ENCODE measurements at places on chromosomes 16 and 17.

DNA sequence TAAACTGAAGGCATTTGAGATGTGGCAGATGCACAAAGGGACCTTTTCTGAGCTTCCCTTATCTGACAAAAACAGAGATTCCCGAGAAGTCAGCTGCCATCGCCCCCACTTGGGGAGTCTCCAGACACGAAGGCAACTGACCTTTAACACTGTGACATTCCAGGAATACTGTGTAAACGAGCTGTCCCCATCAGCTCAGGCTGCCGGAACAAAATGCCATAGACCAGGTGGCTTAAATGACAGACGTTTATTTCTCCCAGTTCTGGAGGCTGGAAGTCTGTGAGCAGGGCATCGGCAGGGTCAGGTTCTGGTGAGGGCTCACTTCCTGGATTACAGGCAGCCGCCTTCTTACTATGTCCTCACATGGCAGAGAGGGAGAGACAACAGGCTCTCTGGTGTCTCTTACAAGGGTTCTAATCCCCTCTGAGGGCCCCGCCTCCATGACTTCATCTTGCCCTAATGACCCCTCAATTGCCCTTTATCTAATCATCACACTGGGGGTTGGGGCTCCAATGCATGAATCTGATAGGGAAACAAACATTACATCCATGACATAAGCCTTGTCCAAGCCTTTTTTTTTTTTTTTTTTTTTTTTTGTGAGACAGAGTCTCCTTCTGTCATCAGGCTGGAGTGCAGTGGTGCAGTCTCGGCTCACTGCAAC is 178.5 kb upstream of the RPL38 start:
- DNase-seq = no peak

GRCh38 chr17:39740357-39741111 is 2.8 kb downstream of the GRB7 start:
- DNase-seq = no peak

- no peak for DNase-seq
These were observed 1.7 kb upstream of the TNS4 start for GRCh38 chr17:40503154-40503553.

GRCh38 chr17:75088465-75089417 is 987 bp downstream of the SLC16A5 start:
- no peak for DNase-seq

DNA sequence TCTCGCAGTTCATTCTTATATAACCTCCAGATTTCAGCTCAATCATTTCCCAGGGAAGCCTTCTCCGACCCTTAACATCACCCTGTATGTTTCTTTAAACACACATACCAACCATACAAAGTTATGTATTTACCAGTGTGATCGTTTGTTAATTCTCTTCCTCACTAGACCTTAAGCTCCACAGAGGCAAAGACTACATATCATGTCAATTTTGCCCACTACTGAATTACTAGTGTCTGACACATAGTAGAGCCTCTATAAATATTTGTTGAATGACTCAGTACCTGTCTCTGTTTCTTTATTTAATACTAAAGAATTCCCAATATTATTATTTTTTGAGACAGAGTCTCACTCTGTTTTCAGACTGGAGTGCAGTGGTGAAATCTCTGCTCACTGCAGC is 137.2 kb downstream of the SHISA9 start:
- DNase-seq = no peak

DNA sequence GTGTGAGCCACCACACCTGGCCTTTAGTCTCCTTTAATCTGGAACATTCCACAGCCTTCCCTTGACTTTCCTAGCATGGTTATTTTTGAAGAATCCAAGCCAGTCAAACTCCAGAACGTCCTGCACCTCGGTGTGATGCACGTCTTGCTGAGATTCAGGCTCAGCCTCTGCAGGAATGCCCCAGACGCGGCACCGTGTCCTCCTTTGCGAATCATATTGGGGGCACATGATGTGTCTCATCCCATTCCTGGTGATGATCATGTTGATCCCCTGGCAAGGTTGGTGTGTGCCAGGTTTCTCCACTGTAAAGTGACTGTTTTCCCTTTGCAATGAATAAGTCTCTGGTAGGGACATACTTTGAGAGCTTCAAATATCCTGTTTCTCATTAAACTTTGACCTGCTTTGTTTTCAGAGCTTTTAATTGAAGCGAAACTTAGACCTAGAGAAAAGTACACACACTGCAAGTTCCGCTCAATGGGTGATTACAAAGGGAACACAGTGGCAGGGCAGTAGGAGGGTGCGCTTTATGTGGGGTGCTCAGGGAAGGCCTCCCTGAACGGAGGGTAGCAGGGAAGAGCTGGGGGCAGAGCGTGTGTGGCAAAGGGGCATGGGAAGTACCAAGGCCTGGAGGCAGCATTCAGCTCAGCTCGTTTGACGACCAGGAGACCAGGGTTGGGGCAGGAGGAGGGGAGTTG is 9.6 kb upstream of the ATP2C2 start:
- DNase-seq = no peak

DNA sequence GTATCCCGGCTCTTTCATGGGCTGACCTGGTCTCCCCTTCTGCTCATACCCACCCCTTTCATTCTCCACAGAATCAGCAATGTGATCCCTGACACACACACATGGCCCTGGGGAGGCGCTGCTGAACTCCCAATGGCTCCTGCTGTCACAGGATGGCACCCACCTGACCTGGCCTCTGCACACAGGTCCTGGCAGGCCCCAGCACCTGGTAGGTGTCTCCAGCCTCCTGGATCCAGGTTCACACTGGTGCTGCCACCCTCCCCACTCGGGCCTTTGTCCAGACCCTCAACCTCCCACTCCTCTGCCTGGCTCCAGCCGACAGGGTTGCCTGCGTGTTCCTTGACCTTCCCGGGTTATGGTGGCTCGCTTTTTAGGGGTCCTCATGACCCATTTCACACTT is 1.3 kb upstream of the CD300C start:
- DNase-seq = no peak

DNA sequence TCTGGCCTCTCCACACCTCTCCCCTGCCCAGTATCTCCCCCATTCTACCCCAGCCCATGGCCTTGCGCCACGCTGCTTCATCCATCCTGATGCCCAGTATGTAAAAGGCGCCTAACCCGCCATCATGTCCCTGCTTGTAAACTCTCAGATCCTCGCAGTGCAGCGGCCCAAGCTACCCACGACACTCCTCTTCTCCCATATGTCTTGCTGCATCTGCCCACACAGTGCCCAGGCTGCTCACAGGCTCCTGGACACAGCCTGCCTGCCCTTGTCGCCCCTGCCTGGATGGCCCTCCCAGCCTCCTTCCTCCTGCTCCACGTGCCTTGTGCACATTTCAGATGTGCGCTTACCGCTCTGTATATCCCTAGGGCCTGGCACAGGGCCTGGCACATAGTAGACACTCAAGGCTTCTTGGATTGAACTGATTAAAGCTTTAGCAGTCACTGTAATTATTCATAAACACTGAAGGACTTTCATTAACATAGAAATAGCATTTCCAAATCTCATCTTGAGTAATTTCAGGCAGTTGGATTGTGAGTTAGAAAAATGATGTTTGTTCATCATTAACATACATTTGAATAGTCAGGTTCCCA is 129.1 kb downstream of the CLEC16A start:
- DNase-seq = no peak

DNA sequence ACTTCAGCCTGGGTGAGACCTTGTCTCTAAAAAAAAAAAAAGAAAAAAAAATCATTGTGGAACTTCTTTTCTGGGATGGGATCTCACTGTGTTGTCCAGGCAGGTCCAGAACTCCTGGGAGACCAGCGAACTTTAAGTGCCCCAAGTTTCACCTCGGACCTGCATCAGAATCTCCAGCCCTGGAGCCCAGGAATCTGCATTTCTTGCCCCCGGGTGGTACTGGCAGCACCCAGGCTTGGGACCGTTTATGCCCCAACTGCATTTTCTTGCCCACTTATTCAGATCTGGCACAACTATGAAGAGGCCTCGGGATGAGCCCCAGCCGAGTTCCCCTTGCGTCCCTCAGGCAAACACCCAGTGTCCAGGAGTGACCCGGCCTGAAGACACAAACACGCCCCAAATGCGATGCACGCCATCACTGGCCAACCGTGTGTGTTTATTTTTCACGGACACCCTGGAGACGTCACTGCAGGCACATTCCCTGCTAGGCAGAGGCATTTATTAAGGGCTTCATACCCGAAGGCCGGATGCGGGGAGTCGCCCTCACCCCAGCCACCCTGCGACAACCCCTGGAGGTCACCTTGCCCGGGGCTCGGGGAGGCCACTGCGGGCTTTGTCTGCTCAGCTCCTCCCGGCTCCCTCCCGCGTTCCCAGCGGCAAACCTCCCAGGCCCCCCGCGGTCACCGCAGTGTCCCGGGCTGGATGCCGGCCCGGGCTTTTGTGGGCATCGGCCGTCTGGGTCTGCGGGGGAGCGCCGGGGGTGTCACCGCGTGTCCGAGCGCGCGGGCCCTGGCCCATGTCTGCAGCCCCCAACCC is 684 bp upstream of the SPIRE2 start:
- no peak for DNase-seq

DNA sequence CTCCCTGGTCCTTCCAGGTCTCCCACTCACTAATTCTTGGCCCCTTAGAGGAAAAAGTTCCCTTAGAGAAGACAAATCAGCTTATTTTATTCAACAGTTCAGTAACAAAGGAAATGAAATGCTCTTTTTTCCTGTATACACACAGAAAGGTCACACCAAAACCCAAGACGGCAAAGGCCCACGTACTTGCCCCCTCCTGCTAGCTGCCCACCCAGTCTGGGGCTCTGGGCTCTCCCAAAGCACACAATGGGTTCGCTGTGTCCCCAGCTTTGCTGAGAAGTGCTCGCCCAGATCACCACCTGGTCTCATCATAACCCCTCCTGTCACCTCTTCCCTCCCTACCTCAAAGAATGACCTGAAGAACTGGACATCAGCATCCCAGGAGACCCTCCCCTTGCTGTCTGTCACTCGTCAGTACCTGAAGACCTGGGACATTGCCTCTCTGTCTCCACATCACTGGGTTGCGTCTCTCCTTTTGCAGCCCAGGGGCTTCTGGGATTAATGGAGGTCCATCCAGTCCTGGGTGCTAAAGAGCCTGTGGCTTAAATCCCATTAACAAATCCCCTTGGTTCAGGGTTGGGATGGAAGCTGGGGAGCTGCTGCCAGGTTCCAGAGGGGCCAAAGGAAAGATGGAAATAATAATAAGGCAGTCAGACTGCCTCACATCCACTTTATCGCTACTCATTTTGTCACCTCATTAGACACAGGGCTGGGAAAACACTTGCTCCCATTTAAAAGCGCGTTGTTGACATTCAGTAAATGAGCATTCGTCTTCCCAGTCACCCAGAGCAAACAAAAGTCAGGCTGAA is 3.3 kb downstream of the SLC6A4 start:
- DNase-seq = peak; percentile 44

DNA sequence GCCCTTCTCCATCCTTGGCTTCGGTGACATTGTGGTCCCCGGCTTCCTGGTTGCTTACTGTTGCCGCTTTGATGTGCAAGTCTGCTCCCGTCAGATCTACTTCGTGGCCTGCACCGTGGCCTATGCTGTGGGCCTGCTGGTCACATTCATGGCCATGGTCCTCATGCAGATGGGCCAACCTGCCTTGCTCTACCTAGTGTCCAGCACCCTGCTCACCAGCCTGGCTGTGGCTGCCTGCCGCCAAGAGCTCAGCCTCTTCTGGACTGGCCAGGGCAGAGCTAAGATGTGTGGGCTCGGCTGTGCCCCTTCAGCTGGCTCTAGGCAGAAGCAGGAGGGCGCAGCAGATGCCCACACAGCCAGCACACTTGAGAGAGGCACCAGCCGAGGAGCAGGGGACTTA is 1.5 kb downstream of the SPPL2C start:
- DNase-seq = no peak

- no peak for DNase-seq
These were observed 11.2 kb upstream of the CEP20 start for GRCh38 chr16:15899538-15900100.

DNA sequence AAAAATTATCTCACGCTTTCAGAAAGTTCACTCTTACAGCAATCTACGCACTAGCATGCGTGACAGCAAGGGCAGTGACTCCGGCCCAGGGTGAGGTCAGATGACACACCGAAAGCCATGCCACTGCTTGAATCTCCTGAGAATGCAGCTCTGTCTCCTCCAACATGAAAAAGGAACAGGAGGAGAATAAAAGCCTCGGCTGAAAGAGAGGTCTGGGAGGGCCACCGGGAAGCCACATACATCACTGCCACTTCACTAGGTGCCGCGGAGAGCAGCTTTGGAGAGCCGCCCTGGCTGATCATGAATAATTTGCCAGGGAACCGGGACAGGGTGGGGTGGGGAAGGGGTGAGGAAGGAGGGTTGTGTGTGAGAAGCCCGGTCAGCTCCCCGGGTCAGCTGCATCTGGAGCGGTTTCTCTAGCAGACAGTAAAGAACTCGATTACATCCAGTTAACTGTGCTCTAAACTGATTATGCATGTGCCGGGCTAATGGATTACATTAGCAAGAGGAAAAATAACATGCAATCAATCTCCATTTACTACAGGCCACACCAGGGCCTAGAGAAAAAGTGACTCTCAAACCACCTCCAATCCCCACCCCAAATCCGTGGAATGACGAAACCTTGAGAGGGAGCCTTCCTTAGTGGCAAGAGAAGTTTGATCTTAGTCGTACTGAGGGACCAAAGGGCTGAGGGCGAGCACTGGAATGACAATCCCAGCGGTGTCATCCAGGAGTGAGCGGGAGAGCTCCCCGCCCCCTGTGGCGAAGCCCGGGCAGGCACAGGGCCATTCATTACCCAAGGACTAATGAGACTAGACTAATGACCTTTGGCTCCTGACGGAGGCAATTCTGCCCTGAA is 100.3 kb downstream of the ZFHX3 start:
- no peak for DNase-seq

- DNase-seq = no peak
These were observed 957 bp downstream of the OXLD1 start for GRCh38 chr17:81665205-81666091.

All from NCI-H774 (cell line).